ENCODE measurements at places on chromosomes 3 and 15. TPM values are rescaled to one million over a fixed set of nuclear protein-coding genes. Genes with fewer than 3 reads are reported as not detected.
A peak's percentile ranks its signal among the peaks of the same experiment; 100 is the strongest.

PAQR5 gene
- total RNA-seq = 5.3 TPM

LIPC gene
- total RNA-seq = not detected

- DNase-seq = no peak
Measured at GRCh38 chr3:17329927-17330326, 412.5 kb downstream of the TBC1D5 start.

DNA sequence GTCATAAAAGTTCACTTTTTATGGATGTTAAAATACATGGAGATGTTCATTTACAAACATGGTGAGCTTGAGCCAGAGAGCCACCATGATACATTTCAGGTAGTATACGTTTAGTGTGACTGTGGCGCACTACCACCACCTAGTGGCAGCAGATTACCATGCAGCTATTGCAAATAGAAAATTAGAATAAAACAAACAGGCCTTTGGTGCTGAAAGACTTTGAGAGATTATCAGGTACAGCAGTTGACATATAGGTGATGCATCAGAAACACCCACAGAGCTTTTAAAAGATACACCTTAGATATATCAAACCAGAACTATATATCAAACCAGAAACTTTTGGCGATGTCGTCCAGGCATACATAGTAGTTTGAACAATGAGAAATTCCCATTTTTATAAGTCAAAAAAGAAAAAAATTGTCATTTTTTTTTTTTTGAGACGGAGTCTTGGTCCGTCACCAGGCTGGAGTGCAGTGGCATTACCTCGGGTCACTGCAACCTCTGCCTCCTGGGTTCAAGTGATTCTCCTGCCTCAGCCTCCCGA is 42.0 kb upstream of the ICE2 start:
- peak; percentile 49 for DNase-seq

GRCh38 chr3:39136533-39137434 is 16.6 kb downstream of the CSRNP1 start:
- no peak for DNase-seq

DNA sequence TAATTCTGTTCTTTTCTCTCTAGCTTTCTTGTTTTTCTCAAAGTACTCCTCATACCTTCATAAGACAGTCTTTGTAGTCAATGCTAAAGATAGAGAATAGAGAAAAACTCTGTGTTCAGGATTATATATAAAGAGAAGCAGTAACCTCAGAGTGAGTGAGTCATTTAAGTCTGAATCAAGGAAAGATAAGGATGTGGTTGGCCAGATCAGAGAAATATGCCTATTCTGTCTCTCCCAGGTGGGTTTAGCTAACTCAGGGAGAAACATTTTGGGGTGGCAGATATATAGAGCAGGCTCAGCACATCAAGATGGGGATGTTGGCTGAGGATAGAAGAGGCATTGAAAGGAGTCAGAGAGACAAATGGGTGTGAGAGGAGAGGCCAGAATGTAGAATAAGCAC is 31.4 kb downstream of the GTF2E1 start:
- DNase-seq = peak; percentile 80
